ENCODE measurements at places on chromosomes 3 and 15.

DNA sequence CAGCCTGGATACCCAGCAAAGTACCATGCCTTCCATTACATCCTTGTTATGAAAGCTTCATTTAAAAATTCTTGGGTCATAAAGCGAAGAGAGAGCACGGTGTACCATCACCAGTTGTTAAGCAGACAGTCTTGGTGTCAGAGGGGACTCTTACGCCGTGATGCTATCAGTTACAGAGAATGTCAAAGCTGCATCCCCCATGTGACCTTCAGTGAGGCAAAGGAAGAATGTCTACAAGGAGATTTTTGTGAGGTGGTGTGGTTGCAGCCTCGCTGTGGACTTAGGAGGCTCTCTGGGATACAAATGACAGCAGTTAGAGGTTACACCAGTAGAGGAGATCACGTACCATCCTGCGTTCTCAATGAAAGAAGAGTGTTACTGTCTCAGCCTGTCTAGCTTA is 278.3 kb downstream of the FEZF2 start:
- DNase-seq = no peak

- DNase-seq = no peak
These were observed 21.6 kb downstream of the EMC4 start for GRCh38 chr15:34246276-34246976.

DNA sequence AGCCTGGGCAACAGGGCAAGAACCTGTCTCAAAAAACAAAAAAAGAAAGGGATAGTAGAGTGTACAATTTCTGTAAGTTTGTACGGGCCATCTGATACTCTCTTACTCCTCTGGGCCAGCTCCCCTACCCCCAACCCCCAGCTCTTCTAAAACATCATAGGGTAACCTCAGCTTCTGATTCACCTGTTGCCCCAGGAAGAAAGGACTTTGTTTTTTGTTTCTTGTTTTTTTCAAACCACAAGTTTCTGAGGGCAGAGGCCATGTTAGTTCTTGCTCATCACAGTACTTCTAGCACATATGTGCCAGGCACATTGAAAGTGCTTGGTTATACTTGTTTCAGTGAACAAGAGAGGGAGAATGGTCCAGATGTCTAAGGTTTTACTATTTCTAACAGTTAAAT is 20.2 kb downstream of the ATOSA start:
- no peak for DNase-seq

DNA sequence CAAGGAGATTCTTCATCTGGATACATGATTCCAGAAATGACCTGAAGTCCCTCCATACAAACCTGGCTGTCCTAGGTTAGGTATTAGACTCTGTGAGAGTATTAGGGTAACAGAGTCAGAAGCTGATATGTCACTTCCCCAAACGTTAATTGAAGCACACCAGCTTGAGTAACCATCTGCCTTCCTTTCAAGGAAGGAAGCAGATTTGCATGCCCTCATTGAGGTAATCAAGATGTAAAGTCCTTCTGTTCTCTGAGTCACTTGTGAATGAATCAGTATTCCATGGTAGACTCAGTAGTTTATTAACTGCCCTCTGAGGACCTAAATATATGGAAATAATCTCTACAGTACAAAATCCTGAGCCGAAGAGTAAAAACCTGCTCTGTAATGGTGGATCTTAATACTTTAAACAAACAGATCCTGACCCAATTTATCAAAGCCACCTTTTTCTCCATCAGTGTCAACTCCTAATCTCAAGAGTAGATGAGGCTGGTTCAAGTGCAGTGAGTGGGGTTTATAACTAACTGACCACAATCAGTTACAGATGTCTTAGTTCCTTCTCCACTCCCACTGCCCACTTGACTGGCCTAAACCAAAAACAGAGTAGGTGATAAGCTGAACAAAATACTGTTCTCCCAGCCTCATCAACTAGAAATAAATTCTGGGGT is 246.2 kb upstream of the CHRM5 start:
- no peak for DNase-seq

DNA sequence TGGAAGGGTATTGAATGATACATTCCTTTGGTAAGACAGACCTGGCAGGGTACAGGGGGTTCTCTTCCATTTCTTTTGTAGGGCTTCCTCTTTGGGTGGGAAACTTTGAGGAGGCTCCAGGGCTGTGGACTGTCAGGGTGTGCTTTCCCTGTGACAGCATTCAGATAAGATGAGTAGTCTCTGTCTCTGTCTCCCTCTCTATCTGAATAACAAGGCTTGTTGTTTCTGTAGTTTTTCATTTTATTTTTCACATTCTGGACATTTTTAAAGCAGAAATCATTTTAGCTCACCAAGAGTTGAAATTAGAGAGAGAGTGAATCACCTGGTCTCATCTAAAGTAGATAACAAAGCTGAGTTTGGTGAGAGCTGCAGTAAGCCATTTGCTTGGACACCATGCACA is 100.8 kb upstream of the TPM1 start:
- DNase-seq = no peak

DNA sequence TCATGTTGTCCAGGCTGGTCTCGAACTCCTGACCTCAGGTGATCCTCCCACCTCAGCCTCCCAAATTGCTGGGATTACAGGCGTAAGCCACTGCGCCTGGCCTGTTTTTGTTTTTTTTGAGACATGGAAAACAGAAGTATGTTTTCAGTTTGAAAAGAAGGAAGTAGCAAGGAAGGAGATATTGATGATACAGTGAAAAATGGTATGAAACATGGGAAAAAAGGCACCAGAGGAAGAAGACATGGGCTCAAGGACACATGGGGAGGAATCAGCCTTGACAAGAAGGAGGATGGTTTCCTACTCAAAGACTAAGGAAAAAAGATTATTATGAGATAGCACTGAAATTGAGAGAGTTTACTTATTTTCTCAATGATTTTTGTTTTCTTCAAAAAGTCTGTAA is 30.7 kb downstream of the FMN1 start:
- no peak for DNase-seq

DNA sequence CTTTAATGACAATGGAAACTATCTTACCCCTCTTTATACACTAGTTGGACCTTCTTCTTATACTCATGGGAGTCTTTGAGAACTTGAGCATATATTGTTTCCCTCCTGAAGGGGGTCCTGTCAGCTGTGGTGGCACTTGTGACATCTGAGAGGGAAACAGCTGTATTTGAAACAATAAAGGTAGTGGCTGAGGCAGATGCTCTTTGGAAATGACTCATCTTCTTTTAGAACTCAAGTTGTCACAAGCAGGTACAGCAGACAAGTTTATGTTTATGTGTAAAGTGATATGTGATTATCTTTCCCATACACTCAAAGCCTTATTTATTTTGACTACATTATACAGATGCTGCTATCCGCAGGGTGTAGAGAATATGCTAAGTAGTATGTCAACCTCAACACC is 220.0 kb upstream of the GRM7 start:
- DNase-seq = no peak

GRCh38 chr15:88513195-88513594 is 33.3 kb downstream of the DET1 start:
- peak; percentile 4 for DNase-seq

DNA sequence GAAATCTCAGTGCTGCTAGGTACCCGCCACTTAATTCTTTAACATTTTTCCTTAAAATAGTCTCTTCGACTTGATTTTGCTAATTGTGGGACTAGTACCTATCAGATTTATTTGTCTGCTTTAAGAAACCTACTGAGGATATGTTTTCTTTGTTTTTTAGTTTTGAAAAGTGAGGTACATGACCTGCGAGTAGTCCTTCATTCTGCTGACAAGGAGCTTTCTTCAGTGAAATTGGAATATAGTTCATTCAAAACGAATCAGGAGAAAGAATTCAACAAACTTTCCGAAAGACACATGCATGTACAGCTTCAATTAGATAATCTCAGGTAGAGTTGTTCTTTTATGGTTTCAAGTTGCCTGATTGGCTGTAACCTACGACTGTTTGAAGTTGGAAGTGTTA is 47.0 kb upstream of the TMEM42 start:
- DNase-seq = no peak

DNA sequence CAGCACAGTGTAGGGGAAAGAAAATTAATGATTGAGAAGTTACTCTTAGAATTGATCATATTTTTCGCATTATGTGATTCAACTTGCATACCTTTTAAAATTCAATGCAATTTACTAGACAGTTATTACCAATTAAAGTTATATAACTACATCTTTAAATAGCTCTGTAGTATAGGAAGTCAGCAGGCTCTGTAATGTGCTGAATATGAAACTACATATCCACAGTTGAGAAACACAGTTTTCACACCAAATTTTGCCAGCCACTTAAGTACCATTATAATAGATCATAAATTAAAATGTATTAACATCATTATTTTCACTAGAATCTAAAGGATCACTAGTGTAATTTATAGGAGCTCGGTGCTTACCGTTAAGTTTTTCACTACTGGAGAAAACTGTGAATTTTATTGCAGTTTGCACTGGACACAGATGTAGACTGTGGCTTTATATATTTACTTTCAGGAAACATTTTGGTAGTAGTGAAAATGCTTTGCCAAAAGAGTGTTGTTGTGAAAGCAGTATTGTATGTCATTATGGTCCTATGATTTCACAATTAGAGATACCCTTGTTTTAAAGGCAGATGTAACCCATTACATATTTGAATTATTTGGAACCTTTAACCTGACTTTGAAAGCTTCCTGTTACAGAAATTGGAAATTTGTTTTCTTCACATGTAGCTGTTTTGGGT is 113.6 kb downstream of the PLCL2 start:
- peak; percentile 51 for DNase-seq

- no peak for DNase-seq
These were observed 173.3 kb downstream of the IL20RB start for GRCh38 chr3:137131081-137131480.

- no peak for DNase-seq
These were observed 149.6 kb upstream of the TLE3 start for GRCh38 chr15:70247281-70247680.

- no peak for DNase-seq
These were observed 5.8 kb upstream of the MANF start for GRCh38 chr3:51379301-51379700.

DNA sequence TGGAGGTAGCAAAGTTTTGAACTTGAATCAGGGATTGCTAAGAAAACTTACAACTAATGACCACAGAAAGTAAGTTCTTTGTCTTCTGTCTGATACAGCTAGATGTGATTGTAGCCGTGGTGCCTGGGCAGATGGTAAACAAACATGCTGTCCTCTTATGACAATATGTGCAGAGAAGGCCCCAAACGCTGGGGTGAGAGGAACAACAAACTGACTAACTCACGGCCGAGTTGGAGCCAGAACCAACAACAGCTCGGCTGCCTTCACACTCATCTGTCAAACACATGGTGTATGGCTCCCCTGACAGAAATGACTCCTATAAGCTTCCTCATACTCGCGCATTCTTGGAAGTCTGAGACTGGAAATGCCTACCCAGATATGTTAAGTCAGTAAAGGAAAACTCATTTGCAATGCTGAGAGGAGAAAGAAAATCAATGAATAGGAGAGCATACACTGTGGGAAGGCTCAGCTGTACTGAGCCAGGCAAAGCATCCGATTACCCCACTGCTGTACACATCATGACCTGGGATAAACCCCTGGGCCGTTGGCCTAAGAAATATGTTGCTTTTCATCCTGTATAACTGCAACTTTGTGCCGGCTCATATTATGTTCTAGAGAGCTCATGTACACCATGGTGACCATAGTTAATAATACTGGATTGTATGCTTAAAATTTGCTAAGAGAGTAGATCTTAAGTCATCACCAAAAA is 5.7 kb downstream of the THBS1 start:
- peak; percentile 63 for DNase-seq

DNA sequence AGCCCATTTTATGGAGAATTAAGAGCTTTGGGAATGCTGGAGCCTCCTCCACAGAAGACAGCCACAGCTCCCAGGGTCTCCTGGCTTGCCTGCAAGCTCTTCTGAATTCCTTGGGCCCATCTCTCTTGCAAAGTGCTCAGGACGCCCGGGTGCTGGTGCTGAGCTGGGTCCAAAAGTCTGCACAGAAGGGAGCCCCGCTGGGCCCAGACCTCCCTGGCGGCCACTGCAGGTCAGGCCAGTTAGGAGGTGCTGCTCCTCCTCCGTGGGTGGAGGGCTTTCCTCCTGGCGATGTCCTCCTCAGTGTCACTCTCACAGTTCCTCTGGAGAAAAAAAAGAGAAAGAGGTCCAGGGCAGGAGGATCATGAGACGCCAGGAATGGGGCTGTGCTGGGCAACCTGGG is 74.5 kb upstream of the HERC1 start:
- no peak for DNase-seq

- no peak for DNase-seq
These were observed 11.4 kb downstream of the IREB2 start for GRCh38 chr15:78449220-78449999.

GRCh38 chr3:124351430-124352148 is 359.7 kb upstream of the ROPN1 start:
- DNase-seq = peak; percentile 88

DNA sequence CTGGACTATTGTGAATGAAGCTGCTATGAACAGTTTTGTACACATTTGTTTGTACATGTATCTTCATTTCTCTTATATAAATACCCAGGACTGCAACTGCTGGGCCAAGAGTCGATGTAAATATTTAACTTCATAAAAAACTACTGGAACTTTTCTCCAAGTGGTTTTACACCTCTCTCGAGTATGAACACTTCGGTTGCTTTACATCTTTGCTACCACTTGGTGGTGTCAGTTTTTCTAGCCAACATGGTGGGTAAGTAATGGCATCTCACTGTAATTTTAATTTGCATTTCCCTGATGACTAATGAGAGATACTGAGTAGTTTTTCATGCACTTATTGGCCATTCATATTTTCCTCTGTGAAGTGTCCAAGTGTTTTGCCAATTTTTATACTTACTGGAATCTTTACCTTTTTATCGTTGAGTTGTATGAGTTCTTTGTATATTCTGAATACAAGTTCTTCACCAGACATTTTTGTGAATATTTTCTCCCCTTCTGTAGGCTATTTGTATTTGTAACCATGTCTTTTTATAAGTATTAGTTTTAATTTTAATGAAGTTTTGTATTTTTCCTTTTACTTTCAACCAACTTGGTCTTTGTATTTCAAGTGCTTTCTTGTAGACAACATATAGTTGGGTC is 44.4 kb downstream of the PCOLCE2 start:
- peak; percentile 43 for DNase-seq

DNA sequence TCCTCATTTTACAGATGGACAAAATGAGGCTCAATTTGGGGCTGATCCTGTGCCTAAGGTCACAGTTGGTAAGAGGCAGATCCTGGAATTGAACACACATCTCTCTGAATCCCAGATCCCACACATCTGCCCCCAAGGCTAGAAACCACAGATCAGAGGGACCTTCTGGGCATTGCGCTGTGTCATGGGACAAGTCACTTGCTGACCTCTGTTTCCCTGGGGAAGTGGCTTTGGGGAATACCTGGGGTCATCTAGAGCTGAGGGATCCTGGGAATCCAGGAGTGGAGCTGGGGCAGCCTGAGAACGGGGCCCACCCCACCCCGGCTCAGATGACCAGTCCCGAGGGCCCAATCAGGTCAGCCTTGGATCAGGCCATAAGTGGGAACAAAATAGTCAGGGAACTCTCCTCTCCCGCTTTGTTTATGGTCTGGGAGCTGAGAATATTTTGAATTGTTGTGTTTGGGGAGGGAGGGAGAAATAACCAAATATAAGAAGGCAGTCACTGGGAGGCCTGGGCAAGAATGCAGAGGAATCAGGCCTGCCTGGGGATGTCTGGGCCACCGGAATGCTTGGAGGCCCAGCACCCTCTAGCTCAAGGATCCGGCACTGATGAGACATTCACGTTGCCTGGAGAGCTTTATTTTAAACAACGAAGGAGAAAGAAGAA is 8.8 kb upstream of the SLC6A6 start:
- peak; percentile 85 for DNase-seq
